Epithelial cell of proximal tubule (primary cell): ENCODE measurements at places on chromosomes 12 and 14. TPM values are rescaled to one million over a fixed set of nuclear protein-coding genes. Genes with fewer than 3 reads are reported as not detected.

The IRF2BPL gene
- total RNA-seq: 61.9 and 65.6 TPM in 2 replicates

The CLMN gene
- total RNA-seq: 4.5 and 9.6 TPM in 2 replicates

The TAS2R42 gene
- total RNA-seq: not detected in 2 replicates

The NFE2 gene
- not detected in 2 replicates for total RNA-seq

DNA sequence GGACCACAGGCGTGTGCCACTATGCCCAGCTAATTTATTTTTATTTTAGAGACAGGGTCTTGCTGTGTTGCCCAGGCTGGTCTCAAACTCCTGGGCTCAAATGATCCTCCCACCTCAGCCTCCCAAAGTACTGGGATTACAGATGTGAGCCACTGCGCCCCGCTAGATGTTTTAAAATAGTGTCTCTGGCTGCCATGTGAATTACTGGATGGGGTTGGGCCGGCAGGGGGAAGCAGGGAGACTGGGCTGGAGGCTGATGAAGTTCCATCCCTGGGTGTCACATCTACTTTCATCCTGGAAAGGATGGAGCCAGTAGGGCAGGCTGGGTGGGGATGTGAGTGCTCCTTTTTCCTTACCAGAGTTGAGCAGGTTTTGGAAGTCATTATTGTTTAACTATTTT lies 46.1 kb downstream of the DNAH10 start:
- no peak for DNase-seq

DNA sequence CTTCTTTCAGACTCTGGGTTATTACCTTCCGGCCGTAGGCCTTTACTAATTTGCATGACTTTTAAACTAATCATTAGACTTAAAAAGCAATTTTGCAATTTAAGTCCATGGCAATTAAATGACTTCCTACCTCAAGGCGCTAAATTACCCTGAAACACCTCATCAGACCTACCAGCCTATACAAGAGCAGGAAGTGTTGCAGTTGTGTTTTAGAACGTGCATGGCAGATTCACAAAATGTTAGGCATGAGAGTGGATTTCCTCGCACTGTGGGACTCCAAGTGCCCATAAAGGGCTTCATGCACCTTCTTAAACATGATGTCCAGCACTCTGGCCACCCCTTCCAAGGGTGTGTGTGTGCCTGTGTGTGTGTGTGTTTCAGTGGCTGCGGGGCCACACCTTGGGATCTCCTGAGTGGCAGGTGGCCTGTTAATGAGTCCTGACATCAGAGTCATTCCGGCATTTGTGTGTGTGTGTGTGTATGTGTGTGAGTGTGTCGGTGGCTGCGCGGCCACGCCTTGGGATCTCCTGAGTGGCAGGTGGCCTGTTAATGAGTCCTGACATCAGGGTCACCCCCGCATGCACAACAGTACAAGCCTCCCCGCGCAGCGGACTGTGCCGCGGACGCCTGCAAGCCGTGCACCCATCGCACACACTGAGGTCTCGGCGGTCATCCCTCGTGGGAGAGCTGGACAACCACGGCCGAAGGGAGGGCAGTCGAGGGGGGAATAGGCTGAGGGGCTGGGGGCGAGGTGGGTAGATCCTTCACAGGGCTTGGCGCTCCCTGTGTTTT lies 900 bp downstream of the C2CD5 start:
- no peak for DNase-seq

GRCh38 chr12:10448236-10448635 lies 4.9 kb downstream of the KLRC1 start:
- no peak for DNase-seq

DNA sequence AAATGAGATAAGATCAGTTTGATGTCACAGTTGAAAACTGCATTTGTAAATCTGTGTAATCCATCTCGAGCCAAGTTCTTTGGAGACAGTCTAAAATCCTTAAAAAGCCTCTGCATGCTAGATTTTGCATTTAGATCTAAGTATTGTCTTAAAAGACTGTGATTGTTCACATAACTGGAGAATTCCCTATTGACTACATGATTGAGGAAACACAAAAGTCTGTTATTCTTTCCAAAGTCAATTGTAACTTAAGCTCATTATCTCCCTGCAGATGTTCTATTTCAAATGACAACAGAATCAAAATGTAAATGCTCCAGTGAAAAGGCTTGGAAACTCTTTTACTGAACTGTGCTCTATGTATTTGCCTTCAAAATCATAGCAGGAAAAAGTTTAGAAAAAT lies 77.8 kb downstream of the MYF5 start:
- DNase-seq: no peak

GRCh38 chr14:35988972-35989690 lies 163.0 kb downstream of the BRMS1L start:
- DNase-seq: no peak

GRCh38 chr12:56602239-56602638 lies 27.9 kb downstream of the BAZ2A start:
- DNase-seq: no peak
